EH (cell line): ENCODE measurements at places on chromosomes 4 and X.

- peak; percentile 46 for DNase-seq
Observed at GRCh38 chr4:4693258-4693657, 151.4 kb upstream of the STX18 start.

DNA sequence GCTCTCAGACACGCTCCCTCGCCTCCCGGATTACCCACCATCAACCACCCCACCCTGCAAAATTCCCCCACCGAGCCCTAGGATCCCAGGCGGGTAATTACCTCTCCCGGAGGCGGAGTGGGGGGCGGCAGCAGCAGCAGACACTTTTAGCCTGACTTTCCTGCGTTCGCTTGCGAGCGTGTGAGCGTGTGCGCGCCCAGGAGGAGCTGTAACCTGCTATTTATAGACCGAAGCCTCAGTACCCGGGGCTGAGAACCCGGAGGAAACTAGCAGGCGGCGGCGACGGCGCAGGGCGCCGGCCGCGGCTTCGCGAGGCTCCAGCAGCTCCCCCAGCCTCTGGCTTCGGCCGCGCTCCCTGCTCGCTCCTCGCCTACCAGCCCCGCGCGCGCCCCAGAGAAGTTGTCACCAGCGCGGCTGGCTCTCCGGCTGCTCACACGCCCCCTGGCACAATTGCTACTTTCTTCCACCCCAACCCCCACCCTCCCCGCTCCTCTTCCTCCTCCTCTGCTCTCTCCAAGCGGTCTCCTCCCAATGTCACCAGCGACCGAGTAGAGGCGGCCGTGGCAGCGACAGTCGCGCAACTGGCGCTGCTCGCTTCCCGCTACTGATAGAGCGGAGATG, at the start of gene INPP4B:
INPP4B (minus strand) TSS at position 194 of the 621 bp plus-strand sequence.
- DNase-seq: peak; percentile 78

DNA sequence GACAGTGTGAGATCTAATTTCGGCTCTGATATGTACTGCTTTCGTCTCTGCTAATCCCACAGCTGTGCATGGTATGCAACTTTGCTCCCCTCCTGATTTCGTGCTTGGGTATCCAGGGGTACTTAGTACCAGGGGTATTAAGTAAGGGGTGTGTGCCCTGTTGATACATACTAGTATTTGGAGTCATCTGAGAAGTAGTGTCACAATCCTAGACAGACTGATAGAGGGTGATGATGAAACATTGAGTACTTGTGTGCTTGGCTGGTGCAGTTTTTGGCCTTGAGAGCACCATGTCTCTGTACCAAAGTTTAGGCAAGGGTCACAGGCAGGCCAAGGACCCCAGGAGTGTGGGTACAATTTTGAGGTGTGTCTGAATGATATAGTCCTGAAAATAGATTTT, 10.9 kb downstream of the GPAT3 start:
- no peak for DNase-seq

- no peak for DNase-seq
Observed at GRCh38 chr4:109278594-109279031, 23.8 kb downstream of the COL25A1 start.

DNA sequence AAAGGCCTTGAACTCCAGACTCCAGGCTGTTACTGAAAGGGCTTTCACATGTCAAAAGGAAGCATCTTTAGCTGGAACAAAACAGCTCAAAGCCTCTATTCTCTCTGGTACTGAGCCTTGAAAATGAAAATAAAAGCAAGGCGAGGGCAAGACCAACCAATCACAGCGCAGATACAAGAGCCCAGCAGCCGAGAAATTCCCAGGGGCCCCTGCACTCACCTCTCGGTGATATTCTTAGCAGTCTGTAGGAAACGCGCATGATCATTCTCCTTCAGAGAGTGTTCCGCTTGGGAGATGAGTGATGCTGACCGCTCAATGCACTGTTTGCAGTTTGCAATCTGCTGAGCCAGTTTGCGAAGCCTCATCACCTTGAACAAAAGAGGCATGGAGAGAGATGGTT, 138.1 kb downstream of the MID1 start:
- DNase-seq: no peak

GRCh38 chr4:163611784-163612445, 117.4 kb downstream of the TMA16 start:
- no peak for DNase-seq

GRCh38 chrX:16658284-16658683, 8.3 kb downstream of the S100G start:
- DNase-seq: peak; percentile 68

- DNase-seq: peak; percentile 53
Observed at GRCh38 chrX:47200385-47201150, 6.9 kb downstream of the UBA1 start.

DNA sequence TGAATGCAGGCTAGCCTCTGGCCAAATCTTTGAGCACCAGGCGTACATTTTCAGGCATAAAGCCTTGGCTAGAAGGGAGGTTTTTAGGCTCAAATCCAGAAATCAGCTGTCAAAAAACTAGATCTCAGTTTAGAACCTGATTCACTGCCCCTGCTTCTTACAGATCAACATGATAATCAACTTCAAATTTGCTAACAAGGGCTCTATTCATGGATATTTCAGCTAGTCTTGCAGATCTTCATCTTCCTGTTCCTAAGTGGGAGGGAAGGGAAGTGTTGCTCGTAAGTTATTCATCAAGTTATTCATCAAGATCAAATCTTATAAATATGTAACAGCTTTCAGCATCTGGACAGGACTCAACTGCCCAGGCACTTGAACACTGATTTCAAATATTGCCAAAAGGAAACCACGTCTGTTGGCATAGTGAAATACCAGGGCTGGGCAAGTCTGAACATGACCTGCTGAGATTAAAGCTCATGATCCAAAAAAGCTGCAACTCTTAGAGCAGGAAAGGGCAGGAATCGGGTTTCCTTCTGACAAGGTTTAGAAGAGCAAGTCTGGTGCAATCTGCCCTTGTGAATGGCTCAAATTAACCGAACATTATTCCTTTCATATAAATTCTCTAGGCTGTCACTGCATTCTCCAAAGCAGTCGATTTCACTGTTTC, 200.3 kb downstream of the PDGFC start:
- DNase-seq: peak; percentile 71

GRCh38 chrX:150772150-150772970, 79.2 kb downstream of the MTMR1 start:
- peak; percentile 66 for DNase-seq

DNA sequence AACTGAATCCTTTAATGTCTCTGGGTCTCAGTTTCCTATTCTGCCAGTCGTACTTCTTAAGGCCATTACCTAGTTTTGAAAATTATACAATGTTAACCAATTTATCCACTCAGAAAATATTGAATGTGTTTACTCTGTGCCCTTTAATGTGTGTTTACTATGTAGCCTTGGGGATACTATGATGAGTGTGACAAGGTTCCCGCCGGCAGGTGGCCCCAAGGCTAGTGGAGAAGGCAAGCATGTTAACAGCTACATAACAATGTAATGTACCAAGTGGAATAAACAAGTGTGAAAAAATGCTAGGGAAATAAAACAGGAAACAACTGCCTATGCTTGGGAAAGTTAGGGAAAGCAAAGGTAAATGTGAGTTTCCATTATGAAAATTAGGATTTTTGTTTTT, 187.3 kb upstream of the MBNL3 start:
- no peak for DNase-seq

DNA sequence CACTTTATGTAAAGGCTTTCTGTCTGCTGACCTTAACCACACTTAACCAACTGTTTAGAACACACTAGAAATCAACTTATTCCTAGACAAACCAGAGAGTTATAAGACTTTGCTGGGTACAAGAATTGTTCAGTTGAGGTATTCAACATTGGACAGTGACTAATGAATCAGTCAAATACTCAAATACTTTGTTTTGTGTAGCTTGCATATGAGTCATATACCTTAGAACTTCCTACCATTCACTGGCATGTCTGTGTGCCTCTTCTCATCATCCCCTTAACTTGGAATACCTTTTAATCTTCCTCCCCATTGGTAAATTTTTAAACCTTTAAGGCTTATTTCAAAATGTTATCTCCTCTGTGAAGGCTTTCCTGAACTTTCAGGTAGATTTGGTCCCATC, 708.8 kb upstream of the GRIA3 start:
- peak; percentile 31 for DNase-seq

DNA sequence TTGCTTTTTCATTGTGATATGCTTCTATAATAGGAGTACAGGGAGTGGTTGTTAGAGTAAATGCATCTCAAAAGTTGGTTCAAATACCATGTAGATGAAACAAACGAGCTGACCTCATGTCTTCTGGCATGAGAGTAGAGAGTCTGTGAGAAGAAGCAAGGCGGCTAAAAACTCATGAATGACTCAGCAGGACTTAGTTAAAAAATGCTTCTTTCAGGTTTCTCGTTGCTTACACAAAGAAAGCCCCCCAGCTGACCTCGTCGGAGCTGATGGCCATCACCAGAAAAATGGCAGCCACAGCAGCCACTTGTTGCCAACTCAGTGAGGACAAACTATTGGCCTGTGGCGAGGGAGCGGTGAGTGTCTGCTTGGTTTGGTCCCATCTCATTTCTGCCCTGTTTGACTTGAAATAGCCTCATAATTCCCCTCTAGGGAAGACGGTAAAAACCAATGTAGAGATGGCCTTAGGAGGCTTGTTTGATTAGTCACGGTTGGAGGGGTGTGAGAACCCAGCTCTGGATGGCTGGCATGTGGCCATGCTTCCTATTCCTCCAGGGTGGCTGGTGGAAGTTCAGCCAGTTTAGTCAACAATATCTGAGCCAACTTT, 14.5 kb downstream of the AFP start:
- DNase-seq: peak; percentile 92

DNA sequence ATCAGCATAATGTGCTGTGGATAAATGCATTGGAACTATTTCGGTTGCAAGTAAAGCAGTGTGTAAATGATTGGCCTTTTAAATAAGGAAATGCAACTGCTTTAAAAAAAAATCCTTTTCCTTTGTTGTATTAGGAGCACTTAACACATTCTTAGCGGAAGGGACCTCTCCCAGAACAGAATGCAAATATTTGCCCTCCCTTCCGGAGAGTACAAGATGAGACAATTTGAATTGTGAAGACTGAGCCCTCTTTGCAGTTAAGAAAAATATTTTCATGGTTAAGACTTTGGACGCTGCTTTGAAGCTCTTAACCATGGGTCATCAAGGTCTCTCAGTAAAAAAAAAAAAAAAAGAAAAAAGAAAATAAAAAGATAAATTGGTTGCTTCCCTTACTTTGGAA, 9.5 kb upstream of the NOX1 start:
- no peak for DNase-seq

GRCh38 chr4:73952352-73952751, 29.5 kb downstream of the PF4 start:
- DNase-seq: no peak

DNA sequence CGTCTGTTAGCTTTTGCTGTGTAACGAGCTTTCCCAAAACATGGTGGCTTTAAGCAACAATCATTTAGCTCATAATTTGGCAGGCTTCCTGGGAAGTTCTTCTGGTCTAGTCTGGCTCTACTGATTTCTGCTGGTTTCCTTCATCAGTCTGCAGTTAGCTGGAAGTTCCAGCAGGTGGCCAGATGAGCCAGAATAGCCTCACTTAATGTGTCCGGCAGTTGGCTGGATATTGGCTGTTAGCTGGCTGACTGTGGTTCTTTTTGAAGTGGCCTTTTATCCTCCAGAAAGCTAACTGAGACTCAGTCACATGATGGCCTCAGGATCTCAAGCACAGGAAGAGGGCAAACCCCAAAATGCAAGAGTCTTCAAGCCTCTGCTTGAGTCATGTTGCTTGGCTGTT, 34.9 kb downstream of the FTHL17 start:
- DNase-seq: peak; percentile 59

DNA sequence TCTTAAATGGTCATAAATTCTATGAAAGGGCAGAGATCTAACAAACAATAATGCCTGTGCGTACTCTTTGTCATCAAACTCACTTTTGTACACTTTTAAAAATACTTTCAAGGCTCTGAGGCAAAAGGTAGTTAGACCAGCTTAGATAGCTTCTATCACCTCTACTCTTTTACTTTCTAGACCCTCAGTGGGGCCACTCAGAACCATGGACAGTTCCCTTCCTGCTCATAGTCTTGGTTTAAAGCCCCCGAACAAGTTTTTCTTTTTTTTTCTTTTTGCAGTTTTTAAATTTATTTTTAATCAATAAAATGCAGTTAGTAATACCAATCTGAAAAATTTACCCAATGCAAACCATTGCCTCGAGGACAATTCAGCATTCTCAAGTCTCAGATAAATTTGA, 460.5 kb upstream of the CNKSR2 start:
- no peak for DNase-seq

- peak; percentile 16 for DNase-seq
Observed at GRCh38 chrX:15745179-15745578, 7.1 kb downstream of the CA5B start.

GRCh38 chr4:110354460-110354859, 121.5 kb upstream of the ENPEP start:
- no peak for DNase-seq

DNA sequence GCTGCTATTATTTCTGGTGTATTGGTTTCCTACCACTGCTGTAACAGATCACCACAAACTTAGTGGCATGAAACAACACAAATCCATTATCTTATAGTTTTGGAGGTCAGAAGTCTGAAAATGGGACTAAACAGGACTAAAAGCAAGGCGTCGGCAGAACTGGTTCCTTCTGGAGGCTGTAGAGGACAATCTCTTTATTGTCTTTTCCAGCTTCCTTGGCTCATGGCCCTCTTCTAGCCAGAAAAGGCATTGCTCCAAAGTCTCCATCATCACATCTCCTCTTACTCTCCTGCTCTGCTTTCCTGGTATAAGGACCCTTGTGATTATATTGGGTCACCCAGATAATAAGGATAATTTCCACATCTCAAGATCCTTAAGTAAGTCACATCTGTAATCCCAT, 121.9 kb downstream of the CLCN4 start:
- no peak for DNase-seq

DNA sequence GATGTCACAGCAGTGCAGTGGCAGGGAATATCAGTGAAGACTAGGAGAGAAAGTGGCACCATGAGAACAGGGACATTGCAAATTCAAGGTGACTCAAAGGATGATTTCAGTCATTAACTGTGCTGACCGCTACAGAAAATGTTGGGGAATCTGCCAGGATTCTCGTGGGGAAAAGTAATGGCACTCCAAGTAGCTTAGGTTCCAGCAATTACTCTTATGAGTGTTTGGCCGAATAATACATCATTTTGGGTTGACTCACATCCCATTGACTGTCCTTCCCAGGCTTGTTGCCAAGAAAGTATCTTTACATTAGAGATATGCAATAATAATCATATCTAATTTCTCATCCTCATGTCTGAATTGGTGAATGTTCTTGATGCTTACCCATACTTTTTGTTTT, 1411.1 kb upstream of the PCDH7 start:
- DNase-seq: peak; percentile 81

DNA sequence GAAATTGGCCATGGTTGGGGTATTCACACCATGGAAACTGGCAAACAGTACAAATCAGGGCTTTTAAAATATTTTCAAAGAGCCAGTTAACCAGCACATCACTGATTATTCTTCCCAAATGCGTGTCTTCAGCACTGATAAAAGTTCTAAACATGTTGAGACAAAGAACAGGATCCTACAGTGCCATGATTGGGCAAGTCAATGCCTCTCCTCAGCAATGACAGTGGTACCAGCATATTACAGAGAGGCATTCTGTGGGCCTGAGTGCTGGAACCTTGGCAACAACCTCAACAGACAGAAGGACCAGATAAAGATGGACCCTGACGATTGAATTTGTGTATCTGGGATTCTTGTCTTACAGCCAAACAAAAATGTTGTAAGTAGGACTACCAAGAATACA, 108.9 kb downstream of the EFHC2 start:
- no peak for DNase-seq

- DNase-seq: no peak
Observed at GRCh38 chr4:2046031-2046961, 12.8 kb upstream of the NAT8L start.

- DNase-seq: no peak
Observed at GRCh38 chr4:152068866-152069265, 308.1 kb upstream of the GATB start.
